ENCODE measurements at places on chromosomes 2 and 18.

- peak; percentile 95 for DNase-seq
Observed at GRCh38 chr2:54471221-54471711, 15.1 kb downstream of the SPTBN1 start.

- peak; percentile 28 for DNase-seq
Observed at GRCh38 chr2:190514676-190515075, 19.8 kb downstream of the NEMP2 start.

DNA sequence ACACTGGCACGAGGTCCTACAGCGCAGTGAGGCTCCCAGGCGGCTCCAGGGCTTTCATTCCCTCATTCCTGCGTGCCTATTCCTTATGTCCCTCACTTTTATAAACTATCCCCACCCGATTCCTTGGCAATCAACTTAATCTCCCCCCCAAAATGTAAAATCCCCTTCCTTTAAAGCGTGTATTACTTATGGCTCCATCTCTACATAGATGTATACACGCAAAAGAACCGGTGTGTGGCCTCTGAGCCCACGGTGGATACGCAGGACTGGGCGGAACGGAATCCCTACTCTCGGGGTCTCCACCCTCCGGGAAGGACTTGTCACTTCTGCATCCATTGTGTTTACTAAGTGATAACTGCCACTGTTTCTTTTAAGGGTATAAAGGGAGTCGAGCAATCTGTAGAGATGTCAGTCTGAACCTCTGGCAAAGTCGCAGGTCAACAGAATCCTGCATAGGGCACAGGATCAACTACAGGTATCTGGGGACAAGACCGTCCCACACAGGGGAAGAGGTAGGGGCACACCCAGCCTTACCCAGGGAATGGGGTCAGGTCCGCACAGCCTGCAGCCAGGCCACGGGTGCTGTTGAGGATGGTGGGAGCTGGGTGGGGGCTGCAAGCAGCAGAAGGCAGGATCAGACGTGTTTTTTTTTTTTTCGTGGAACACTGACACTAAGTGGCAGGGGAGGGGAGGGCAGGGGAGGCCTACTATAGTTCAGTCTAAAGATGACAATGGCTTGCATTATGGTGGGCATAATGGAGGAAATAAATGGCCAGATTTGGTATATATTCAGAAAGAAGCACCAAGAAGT lies 42.1 kb downstream of the HDLBP start:
- DNase-seq, result no peak

GRCh38 chr2:69916106-69916505 lies 1.2 kb downstream of the MXD1 start:
- no peak for DNase-seq

GRCh38 chr2:225002656-225003045 lies 39.6 kb downstream of the DOCK10 start:
- no peak for DNase-seq

- no peak for DNase-seq
Observed at GRCh38 chr2:65353927-65354326, 78.5 kb downstream of the SPRED2 start.

DNA sequence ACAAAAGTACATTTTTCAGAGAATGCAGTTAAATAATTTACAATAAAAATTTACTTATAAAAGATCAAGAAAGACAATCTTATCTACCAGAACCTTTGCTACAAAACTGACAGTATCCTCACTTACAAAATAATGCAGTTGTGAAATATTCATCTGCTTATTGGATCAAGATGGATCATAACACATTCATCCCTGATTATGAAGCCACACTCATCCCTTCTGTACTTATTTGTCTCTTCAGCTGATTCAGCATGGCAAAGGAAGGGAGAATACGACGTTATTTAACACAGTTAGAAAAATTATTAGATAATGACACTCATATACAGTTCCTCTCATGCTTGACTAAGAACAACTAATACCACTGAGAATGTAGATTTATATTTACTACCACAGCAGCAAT lies 46.4 kb downstream of the TCF4 start:
- DNase-seq, result peak; percentile 23

- no peak for DNase-seq
Observed at GRCh38 chr2:167215595-167215994, 327.3 kb downstream of the XIRP2 start.

DNA sequence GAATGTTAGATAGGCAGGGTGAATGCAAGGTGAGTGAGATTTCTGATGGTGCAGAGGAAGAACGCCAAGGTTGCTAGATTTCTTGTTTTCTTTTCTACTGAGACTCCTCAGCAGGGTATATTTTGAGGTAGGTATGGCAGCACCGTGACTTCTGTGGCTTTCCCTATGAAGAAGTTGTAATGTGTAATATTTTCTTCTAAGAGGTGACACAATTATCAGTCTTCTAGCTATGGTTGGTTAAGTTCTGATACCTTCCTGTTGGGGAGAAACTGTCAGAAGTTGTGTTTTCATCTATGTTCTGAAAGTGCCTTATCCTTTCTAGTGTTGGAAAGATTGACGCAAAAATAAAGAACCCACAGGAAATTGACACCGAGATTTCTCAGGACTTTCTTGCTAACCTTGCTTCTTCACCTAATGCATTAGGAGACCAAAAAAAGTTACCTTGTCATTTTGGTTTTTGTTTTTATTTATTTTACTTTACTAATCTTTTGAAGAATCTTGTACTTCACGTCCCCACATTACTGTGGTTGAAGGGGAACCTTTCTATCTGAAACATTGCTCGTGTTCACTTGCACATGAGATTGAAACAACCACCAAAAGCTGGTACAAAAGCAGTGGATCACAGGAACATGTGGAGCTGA lies 11.9 kb downstream of the IL18R1 start:
- DNase-seq, result no peak

GRCh38 chr18:48609820-48610815 lies 71.3 kb downstream of the CTIF start:
- no peak for DNase-seq

DNA sequence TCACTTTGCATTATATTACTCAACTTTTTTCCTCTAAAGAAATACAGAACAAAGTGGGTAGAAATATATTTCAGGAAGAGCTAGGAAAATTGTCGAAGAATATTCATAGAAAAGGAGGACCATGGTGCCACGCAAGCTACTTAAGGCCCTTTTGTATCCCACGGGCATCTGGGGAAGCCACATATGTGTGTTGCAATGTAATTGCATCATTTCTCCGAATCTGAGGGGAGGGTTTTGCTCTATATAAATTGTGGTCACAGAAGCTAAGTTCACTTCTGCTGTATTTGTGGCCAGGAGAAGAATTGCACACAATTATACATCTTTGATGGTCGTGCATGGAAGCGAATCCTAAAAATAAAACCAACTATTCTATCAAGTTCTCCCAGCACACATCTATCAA lies 360.3 kb downstream of the IRS1 start:
- peak; percentile 65 for DNase-seq

- DNase-seq, result peak; percentile 55
Observed at GRCh38 chr2:158797963-158798700, 3.0 kb downstream of the DAPL1 start.

All from fibroblast of upper back skin (primary cell).